ENCODE measurements at places on chromosomes 7 and 10. TPM values are rescaled to one million over a fixed set of nuclear protein-coding genes. Genes with fewer than 3 reads are reported as not detected.

DNA sequence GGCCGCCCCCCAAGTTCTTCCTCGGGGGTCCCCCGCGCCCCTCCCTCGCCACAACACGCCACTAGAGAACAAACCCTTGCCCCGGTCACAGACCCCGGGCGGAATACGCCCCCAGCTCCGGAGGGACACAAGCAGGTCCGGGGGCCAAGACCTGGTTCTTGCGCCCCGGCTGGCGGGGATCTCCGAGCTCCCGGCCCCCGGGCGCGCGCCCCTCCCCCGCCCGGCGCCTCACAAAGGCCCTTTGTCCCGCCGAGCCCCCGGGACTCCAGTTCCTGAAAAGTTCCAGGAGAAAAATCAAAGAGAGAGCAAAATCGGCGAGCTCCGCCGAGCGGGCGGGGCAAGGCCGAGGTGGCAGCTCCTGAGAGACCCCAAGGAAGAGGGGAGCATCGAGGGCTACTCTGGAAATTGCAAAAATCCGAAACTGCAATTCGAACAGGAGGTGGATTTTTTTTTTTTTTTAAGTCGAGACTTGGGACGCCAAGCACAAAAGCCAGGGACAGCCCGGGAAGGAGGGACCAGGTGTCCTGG lies 4.0 kb downstream of the TNRC18 start:
- DNase-seq, result no peak

DNA sequence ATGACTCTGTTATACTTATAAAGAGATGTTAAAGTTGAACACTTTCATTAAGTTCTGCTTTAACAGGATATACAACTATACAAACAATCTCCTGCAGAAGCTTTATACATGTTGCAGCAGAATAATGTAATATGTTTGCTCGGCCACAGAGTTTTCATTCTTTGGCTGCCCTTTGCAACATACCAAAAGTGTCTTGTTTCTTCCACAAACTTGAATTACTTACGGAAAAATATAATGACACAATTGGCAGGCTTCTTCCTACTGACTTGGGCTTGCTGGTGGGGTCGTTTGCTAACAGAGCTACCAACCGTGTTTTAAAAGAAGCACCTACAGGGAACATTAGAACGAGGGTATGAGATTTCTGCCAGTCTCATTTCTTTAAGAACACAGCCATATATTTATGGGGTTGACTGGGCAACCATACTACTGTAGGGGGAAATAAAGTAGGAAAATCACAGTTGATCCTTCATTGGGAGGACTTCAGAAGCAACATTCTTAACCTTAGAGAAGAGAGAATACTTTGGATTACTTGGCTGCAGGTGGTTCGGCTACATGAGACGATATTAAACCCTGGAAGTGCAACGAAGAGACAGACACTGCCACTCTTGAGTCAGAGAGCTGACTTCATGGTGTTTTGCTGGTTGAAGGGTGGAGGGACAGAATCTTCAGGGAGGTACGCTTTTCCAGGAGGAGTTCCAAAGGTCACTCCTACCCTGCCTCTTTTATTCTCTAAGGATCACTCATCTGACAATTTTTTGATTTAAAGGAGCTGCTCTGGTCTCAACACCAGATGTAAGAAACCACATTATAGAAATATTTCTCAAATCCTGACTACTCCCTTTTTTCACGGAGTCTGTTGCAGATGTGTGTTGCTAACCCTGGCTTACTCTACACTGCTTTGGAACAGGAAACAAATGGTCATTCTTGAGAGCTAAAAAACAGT lies 123.9 kb downstream of the SEMA3C start:
- DNase-seq, result no peak

PDE1C gene
- total RNA-seq, result not detected

GRCh38 chr10:93947524-93947923 lies 46.2 kb upstream of the PLCE1 start:
- DNase-seq, result no peak

- DNase-seq, result no peak
Measured at GRCh38 chr7:27922907-27923641, 183.1 kb downstream of the TAX1BP1 start.

DNA sequence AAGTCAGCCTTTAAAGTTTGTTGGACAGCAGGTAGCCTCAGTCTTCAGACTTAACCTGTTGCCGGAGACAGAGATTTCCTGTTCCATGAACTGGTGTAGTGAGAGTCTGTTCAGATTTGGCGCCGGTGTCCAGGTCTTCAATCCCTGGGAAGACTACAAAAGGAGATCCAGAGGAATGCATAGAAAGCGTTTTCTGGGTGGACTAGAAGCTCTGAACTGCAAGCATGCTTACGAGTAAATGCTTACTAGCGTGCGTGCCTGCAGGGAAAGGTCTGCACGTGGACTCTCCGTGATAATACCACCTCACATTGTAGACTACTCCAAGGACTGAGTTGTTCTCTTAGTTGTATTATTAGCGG lies 878 bp downstream of the GLRX3 start:
- DNase-seq, result no peak

GRCh38 chr7:106450716-106451115 lies 165.9 kb upstream of the NAMPT start:
- no peak for DNase-seq

PCDH15 gene
- total RNA-seq, result not detected

DNA sequence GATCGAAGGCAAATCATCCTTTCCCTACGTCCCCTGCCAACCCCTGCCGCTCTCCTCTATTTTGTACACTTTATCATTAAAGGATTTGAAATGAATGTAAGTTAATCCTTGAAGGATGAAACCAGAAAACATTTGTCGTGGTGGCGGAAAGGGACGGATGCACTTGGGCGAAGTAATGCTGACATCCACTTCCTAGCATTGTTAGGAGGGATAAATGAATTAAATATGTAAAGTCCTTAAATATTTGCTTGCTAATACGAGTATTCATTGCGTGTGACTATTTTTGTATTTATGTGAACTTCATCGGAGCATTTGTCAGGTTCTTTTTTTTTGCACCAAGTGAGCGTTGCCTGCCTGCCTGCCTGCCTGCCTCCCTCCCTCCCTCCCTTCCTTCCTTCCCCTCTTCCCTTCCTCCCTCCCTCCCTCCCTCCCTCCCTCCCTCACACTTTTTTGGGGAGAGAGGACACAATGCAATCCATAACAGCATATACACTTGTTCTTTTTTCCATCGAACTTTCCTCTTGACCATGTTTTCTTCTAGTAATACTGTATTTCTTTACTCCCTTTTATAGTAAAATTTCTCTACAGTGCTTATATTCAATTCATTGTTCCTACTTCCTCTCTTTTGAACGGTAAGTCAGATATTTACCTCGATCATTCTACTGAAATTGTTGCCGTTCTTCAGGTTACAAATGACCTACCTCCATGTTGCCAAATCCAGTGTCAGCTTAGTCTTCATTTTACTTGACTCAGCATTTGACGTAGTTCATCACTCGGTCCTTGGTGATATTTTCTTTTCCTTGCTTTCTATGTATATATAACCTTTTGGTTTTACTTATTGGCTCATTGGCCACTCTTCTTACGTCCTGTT lies 831 bp downstream of the CCDC7 start:
- DNase-seq, result no peak

GRCh38 chr10:114009281-114009996 lies 34.2 kb upstream of the ADRB1 start:
- no peak for DNase-seq

GRCh38 chr7:20470726-20471125 lies 140.0 kb downstream of the ITGB8 start:
- no peak for DNase-seq

DNA sequence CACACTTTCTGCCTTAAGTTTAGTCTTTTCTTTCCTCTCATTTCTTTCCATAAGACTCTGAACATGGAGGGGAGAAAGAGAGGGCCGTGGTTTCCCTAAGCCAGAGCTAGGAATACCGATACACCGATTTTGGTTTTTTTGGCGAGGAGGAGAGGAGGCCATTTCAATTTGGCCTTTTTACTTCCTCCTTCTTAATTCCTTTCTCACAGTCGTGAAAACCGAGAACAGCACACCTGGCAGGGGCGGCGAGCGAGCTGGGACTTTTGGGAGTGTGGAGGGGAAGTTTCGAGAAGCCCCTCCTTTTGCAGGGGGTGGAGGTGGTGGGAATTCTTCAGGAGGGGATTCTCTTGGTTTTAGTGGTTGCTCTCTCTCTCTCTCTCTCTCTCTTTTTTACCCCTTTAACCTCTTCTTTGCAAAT lies 6.2 kb downstream of the GATA3 start:
- no peak for DNase-seq

- no peak for DNase-seq
Measured at GRCh38 chr10:70592746-70593512, 9.6 kb downstream of the PRF1 start.

GRCh38 chr7:32447218-32447617 lies 43.0 kb downstream of the LSM5 start:
- DNase-seq, result no peak

CXCL12 gene
- not detected for total RNA-seq

GRCh38 chr10:45557275-45557905 lies 115.2 kb downstream of the ZFAND4 start:
- DNase-seq, result peak; percentile 10

GRCh38 chr7:121563177-121563576 lies 167.1 kb upstream of the FAM3C start:
- no peak for DNase-seq

OR6B1 gene
- total RNA-seq, result not detected

- no peak for DNase-seq
Measured at GRCh38 chr10:79178614-79179163, 109.9 kb downstream of the ZMIZ1 start.

GIMAP6 gene
- 35.1 TPM for total RNA-seq

DNA sequence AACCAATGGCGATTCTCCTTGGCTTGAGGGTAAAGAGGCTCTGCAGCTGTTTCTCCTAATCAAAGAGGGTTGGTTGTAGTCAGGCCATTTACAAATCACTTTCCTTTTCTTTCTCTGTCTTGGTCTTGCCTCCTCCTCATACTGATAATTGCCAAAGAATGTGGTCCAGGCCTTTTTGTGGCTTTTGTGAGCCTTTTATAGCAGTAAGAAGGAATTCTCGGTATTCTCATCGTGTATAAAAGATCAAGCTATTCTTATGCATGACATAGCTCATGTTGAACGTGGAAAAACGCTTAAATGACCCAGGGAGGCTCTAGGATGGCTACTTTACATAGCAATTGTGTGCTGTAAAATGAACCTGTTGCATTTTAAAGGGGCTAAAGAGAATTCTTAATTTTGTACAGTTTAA lies 62.6 kb downstream of the RBM20 start:
- DNase-seq, result no peak

SEMA3E gene
- not detected for total RNA-seq

AGFG2 gene
- total RNA-seq, result 53.7 TPM

C10orf62 gene
- not detected for total RNA-seq

DNA sequence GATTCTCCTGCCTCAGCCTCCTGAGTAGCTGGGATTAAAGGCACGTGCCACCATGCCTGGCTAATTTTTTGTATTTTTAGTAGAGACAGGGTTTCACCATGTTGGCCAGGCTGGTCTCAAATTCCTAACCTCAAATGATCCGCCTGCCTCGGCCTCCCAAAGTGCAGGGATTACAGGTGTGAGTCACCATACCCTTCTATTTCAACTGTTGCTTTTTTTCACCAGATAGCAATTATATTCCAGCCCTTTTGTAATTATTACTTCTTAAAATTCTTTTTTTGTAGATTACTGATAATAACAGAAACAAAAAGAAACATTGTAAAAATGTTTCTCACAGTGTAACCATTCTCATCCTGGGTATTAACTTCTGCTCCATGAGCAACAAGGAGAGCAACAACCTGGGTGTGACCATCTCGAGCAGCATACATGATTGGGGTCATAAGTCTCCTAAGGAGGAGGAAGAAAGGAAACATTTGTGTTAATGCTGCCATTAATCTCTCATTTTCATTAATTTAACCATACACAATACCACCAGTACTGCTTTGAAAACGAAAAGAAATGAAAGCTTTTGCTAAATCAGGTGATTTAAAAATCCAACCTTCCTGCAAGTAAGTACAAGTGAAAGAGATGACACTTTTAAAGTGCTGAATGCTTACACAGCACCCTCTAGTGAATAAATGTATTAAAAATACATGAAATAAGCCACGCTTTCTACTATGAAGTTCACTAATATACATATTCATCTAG lies 41.8 kb downstream of the ASZ1 start:
- no peak for DNase-seq

- DNase-seq, result peak; percentile 69
Measured at GRCh38 chr7:126700807-126701604, 551.7 kb downstream of the GRM8 start.

DNA sequence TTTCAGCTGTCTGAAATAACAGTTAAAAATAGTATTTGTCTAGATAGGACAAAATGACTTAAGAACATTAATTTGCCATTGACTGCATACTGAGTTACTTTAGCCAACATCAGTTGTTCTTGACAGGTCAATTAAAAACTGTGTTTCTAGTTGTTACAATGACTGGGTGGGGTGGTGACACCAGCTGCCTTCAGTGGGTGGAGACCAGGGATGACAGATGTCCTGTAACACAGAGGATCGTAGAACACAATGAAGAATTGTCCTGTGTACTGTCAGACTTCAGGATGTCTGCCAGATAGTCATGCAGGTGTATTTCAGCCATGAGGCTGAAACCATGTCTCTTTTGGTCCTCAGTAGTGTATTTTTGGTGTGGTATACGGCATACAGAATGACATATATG lies 24.4 kb downstream of the TRUB1 start:
- no peak for DNase-seq

AKR1D1 gene
- total RNA-seq, result not detected

DNA sequence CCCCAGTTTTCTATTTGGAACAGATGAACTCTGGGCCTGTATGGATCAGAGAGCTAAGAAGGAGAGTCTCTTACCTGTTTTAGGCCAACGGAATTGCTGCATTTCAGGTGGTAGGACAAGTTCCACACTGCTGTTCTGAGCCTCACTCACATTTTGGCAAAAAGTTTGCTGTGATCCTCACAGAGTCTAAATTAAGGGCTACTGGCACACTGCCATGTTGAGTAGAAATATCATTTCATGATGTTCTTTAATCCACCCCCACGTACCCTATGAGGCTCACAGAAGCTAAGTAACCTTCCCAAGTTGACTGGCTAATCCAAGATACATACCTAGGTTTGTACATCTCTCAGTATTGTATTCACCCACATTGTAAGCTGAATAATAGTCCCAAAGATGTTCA lies 447.2 kb downstream of the INHBA start:
- DNase-seq, result no peak

DNA sequence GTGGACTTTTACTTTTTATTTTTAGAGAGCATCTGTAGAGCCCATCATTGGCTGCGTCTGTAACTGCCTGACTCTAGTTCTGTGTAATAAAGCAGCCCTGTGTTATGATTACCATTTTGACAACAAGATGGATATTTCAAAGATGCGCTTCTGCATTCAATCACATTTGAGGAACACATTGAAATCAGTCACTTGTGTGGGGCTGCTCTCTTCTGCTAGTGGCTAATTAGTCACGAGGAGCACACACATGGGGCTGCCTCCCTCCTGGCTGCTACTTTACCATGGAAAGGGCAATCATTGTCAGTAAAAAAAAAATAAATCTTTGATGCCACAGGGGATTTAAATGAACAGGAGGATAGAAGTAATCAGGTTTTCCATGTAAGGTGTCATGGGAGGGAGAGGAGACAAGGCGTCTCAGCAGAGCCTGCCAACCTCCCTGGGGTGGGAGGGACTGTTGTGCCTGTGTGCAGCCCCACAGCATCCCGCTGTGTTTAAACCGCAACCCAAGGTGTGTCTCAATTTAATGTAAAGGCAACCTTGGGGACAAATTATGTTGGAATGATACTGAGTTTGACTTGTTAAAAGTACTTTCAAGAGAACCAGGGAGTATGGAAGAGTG lies 205.2 kb upstream of the COBL start:
- DNase-seq, result no peak

AVPI1 gene
- total RNA-seq, result 5.3 TPM

All from activated T-cell treated with anti-CD3 and anti-CD28 coated beads, Interleukin-2, amount 50 U/mL, for 72 hours (primary cell).